ENCODE measurements at places on chromosomes 5 and 9.
A peak's percentile ranks its signal among the peaks of the same experiment; 100 is the strongest.

DNA sequence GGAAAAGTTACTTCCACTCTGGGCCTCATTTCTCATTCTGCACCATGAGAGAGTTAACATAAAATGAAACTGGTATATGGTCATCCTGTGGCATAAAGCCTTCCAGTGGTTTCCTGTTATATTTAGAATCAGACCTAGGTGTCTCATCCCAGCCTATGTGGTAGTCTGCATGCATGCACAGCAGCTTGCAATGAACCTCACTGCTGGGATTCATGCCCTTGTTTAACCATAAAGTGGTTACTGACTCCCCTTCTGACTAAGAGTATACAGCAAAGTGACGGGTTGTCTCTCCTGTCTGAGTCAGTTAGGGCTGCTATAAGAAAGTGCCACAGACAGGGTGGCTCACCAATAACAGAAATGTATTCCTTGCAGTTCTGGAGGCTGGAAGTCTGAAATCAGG, 14.7 kb upstream of the TDRD7 start:
- peak; percentile 42 for DNase-seq

DNA sequence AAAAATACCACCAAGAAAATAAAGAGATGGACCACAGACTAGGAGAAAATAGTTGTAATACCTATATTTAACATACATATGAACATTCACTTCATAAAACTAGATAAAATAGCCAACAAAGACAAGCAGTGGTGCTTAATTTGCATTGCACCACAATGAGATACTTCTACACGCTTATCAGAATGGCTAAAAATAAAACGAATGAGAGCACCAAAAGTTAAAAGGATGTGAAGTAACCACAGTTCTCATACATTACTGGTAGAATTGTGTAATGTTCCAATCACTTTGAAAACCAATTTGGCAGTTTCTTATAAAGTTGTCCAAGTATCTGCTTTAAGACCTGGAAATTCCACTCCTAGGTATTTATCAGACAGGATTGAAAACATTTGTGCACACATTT, 198.9 kb upstream of the SGCD start:
- DNase-seq: no peak

- no peak for DNase-seq
These were observed 29.7 kb downstream of the CNTFR start for GRCh38 chr9:34559624-34560455.

- DNase-seq: no peak
These were observed 1021.2 kb downstream of the NR2F1-AS1 start for GRCh38 chr5:92559781-92560180.

GRCh38 chr9:38141746-38142591, 72.9 kb upstream of the SHB start:
- DNase-seq: no peak

DNA sequence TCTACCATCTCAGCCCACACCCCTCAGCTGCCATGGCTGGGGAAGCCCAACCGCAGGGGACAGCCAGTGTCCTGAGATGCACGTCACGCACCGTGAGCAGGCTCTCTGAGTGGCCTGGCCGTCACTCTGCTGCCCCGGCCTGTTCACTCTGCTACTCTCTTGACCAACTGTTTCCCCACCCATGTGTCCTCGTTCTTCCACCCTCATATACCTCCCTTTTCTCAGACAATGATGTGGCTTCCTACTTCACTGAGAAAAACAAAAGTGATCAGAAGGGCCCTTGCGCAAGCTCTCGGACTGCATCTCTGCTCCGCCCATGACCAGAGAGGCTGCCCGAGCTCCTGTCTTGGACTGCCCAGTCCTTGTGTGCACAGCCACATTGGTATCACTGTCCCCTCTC, 47.6 kb downstream of the OTULIN start:
- DNase-seq: no peak

- DNase-seq: no peak
These were observed 32.1 kb downstream of the GRIN3A start for GRCh38 chr9:101706261-101706798.

DNA sequence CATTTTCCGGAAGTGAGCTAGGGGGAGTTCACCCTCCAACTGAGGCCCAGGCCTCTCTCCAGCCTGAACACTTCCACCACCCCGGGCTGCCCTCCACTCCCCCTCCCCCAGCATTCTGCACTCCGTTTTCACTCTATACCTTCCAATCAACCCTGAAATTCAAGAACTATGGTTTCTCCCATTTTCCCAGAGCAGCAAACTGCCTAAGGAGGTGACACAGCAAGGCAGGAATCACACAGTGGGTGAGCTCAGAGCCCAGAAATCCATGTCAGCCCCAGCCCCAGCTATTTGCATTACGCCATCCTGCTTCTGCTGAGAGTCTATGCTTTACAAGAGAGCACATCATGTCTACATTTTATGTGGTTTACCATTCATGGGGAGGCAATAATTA, 11.9 kb downstream of the MSX2 start:
- DNase-seq: no peak

DNA sequence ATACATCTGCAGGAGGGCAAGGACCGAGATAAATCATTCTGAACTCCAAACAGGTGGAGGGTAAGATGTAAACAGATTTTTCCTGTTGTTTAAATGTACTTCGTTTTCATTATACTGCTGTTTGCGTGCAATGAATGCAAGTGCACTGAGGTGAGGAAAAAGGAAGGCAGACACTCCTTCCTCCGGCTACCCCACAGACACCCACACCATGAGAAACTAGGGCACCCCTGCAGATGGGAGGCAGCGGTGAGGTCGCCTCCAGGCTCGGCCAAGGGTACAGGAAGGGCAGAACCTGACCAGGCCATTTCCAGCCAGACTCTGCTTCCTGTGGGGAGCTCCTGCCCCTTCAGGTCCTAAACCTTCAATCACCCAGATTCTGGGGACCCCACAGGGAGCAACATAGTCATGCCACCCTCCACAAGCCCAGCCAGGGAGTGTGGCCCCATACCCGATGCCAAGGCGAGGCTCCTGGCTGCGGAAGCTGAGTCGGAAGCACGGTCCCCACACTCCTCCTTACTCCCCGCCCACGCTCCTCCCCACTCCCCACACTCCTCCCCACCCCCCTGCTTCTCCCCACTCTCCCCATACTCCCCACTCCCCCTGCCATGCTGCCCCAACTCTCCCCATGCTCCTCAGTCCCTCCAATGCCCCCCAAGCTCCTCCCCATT, 37.1 kb downstream of the VAV2 start:
- DNase-seq: peak; percentile 16

GRCh38 chr5:61523073-61523472, 191.0 kb downstream of the ZSWIM6 start:
- no peak for DNase-seq

DNA sequence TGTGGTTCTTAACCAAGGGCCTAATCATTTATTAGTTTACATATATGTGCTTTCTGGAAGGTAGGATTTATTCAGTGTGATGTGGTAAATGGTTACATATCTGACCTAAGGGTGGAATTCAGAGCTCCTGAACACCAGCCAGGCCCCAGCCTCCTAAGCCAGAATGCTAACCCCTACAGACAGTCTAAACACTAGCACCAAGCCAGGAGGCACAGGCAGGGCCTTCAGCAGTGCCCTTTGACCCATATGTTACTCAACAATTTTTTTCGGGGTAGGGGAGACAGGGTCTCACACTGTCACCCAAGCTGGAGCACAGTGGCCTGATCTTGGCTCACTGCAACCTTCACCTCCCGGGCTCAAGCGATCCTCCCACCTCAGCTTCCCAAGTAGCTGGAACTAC, 40.3 kb downstream of the PRKACG start:
- no peak for DNase-seq

GRCh38 chr5:30104872-30105596, 1088.5 kb upstream of the CDH6 start:
- no peak for DNase-seq

GRCh38 chr5:52943285-52943684, 45.9 kb upstream of the ITGA2 start:
- no peak for DNase-seq

DNA sequence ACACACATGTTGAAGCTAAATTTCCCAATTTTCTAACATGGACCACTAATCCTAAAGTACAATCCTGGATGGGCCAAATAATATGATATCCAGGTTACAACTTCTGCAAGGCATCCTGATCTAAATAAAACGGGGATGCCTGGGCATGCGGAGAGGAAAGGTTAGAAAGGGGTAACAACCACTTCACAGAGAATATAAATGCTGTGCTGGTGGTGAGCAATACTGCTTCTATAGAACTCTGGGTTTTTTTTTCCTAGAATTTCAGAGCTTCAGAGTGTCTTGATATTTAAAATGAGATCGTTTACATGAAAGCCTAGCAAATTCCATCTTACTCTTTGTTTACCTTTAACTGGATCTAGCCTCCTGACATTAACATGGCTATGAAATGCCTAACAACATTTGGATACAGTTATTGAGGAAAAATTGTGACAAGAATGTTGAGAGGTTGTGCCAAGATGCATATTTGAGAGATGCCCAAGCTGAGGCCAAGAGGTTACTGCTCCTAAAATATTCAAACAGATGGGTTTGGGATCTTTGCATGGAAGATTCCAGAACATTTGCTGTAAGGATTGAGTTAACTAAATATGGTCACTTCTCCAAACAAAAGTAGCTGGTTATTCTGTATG, 22.4 kb downstream of the TNFAIP8 start:
- DNase-seq: no peak

GRCh38 chr5:67206461-67206860, 9.9 kb upstream of the CD180 start:
- DNase-seq: no peak

DNA sequence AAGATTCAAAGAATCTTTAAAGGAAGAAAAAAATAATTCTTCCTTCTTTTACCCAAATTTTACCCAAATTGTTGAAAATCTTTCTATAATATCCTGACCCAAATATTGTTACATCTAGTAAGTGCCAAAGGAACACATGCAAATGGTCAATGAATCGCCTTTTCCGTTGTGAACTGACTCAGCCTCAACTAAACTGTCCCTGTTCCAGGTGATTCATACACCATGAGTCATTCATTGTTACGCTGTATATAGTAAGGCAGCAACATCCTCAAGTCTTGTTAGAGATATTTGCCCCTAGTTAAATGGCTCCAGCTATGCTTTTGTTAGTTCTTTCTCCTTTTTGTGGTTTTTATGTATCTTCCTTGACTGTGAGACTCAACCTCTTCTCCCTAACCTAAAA, 9.7 kb downstream of the PTGER4 start:
- DNase-seq: peak; percentile 49

DNA sequence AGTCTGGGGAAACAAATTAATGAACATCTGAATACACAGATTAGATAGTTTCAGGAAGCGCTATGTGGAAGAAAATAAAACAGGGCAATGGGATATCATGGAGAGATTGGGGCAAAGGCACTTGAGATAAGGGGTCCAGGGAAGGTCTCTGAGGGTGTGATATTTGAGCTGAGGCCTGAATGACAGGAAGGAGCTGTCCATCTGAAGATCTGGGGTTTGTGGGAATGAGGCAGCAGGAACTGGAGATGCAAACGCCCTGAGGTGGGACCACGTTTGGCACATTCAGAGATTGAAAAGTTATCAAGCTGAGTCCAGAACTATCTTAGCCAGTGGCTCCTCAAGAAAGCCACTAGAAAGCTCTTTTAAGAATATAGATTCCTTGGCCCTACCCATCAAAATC, 8.7 kb upstream of the DAB2IP start:
- no peak for DNase-seq

DNA sequence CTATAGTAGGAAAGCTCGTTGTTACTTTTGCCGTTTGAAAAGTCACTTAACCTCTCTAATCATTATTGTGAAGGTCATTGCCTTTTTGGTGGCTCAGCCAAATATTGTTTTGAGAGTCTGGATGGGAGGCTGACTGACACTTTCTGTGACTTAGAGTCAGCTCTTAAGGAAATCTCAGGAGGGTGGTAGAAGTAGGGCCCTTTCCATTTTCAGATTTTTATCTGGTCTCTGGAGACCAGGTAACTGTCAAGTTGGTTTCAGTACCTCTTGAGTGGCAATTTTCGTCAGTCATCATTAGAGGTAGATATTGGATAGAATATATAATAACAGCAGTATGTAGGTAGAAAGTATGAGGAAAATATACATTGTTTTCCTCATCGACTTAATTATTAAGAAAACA, 23.3 kb downstream of the UGCG start:
- no peak for DNase-seq

- no peak for DNase-seq
These were observed 18.3 kb upstream of the IGFBPL1 start for GRCh38 chr9:38442473-38443096.

DNA sequence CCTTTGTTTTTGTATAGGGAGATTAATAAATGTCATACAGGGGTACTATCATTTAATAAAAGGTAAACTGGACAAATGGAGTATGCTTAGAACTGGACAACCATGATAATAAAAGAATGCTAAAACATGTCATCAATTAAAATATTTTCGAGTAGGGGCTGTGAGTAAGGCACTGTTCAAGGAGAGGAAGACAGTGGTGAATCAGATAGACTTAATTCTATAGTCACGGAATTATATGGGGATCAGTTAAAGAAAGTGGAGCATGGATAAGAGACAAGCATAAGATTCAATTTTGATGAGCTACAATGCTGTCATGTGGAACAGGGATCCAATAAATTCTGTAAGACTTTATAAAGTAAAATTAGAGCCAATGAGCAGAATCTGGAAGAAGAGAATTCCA, 104.5 kb downstream of the HMHB1 start:
- no peak for DNase-seq

GRCh38 chr5:142915813-142916424, 145.7 kb downstream of the ARHGAP26 start:
- peak; percentile 25 for DNase-seq

GRCh38 chr9:91734371-91734981, 215.6 kb downstream of the ROR2 start:
- DNase-seq: peak; percentile 77

- DNase-seq: no peak
These were observed 523.5 kb upstream of the ZNF608 start for GRCh38 chr5:125269926-125270325.

GRCh38 chr5:82386576-82386975, 108.4 kb upstream of the RPS23 start:
- DNase-seq: no peak

- DNase-seq: no peak
These were observed 18.1 kb upstream of the SSBP2 start for GRCh38 chr5:81768935-81769452.

GRCh38 chr5:62283005-62283404, 23.0 kb upstream of the KIF2A start:
- DNase-seq: no peak

- no peak for DNase-seq
These were observed 898 bp downstream of the STC2 start for GRCh38 chr5:173327084-173327947.

DNA sequence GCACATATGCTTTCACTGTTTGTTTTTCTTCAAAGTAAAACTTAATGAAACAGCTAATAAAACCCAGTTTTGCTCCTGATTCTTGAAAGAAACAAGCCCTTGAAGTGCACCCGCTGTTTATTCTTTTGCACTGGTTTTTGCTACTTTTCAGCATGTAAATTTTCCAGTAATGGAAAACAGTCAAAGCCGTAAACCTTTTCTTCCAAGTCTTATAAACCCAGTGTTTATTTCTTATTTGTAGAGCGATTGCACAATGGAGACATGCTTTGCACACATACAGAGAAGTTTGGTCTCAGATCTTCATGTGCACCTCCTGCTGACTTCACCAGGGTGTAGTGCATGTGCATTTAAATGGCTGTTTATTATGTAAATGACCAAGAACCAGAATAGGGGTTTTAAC, 51.8 kb downstream of the ATG10 start:
- DNase-seq: no peak

GRCh38 chr5:154092356-154093141, 53.8 kb downstream of the MFAP3 start:
- no peak for DNase-seq

- DNase-seq: peak; percentile 5
These were observed 518 bp downstream of the LOX start for GRCh38 chr5:122077366-122078115.
